ENCODE measurements at places on chromosomes 7 and 10.

- no peak for DNase-seq
Measured at GRCh38 chr10:113957013-113957412, 86.7 kb upstream of the ADRB1 start.

DNA sequence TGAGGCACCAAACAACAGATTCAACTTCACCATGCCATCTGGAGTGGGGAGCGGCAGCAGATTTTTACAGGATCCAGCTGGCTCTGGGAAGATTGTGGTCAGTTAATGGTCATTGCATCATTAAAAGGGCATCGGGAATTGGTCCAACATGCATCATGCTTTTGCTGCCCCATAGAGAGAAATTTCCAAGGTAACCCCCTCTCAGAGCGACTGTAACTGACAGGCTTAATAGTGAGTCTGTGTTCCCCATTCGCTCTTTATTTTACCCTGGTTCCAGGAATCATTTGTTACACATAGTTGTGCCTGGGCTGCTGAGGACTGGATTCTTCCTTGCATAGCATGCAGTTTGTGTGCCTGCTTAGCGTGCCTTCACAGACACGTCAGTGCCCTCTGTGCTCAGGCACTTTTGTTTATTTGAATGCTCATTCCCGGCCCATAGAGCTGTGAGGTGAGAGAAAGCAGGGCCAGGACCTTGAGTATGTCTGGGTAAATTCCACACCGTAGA is 49.9 kb downstream of the CDHR3 start:
- no peak for DNase-seq

- DNase-seq = no peak
Measured at GRCh38 chr10:13072339-13072738, 27.6 kb upstream of the OPTN start.

DNA sequence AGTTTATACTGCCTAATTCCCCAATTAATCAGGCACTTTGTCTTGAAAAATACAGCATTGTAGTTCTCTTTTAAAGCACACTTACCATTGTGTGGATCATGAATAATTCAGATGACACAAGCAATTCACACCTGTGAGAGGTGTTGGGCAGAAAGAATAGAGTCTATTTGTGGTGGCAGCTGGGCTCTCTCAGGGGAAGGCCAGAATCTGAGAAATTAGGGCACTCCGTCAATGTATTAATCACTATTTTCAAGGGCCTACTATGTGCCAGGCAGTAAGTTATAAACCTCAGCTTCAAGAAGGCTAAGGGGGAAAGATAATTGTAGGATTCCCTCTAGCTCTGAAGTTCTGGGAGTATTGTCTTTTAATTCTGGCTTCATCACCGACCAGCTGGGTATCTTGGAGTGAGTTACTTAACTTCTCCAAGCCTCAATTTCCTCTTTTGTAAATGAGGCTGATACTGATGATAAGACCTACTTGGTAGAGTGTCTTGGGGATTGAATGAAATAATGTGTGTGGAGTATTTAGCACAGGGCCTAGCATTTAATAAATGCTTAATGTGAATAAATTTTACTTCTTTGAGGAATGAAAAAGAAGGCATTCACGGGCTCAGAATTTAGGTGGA is 2.5 kb downstream of the CHN2 start:
- DNase-seq = no peak

DNA sequence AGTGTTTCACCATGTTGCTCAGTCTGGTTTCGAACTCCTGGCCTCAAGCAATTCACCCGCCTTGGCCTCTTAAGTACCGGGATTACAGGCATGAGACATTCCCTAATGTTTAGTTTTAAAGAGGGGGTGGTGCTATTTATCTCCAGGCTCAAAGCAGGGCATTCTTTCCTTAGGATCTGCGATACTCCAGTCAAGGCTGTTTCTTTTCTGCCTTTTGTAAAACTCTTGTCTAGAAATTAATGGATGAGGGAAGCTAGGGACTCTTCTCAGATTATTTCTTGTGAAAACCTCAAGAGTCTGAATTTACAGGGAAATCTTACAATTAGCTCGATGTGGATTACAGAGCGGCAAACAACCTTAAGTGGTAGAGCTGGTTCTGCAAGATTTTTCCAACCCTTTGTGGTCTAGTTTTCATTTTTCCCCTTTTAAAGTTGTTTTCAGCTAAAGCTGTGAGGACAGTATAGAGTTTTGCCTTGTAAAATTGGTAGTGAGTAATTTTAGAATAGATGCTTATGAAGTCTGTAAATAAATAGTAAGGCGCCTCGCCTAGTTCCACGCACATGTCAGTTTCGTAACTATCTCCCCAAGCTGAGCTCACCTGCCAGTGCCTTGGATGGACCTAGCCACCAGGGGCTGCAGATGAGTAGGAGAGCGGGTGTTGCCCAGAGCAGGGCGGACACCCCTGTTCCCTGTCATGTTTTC is 53.1 kb downstream of the CUX1 start:
- no peak for DNase-seq

GRCh38 chr10:90998733-90999511 is 78.0 kb upstream of the ANKRD1 start:
- no peak for DNase-seq
